Endodermal cell (in vitro differentiated cells): ENCODE measurements at places on chromosomes 1 and 21. TPM values are rescaled to one million over a fixed set of nuclear protein-coding genes. Genes with fewer than 3 reads are reported as not detected.

GRCh38 chr1:209829716-209830115 is 1.9 kb downstream of the UTP25 start:
- no peak for DNase-seq

DNA sequence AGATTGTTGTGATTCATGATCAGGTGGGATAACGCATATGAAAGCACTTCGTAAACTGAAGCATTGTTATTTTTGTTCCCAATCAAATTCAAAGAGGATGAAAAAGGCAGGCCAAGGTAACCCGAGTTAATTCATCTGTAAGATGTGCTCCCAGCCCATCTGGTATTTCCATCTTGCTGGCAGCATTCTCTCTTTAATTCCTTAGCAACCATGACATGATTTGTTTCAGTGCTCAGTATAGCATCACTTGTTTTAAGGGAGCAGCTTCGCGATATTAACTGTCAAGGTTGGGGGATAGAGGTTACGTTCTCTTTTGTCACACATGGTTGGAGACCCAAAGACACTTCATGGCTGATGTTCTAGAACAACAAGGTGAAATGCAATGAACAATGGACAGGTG is 6.4 kb downstream of the TSPAN2 start:
- no peak for DNase-seq

DNA sequence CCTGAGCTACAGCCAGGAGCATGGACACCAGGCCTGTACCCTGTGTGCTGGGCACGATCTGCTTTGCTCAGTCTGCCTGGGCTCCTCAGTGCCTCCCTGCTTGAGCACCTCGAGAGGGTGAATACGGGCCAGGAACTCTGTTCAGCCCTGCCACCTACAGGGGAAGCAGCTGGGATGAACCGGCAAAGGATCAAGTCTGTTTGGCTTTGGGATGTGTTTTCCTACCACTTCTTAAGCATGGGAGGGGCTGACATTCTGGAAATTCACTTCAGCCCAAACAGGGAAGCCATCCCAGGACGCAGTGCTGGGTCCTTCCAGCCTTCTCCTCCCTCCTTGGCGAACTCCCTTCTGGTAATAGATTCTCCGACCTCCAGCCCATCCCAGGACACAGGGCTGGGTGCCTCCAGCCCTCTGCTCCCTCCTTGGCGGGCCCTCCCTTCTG is 55.8 kb upstream of the SELENON start:
- peak; percentile 89 for DNase-seq

Gene NBPF26
- total RNA-seq, result 13.6 to 18.4 TPM (median 13.9 TPM) in 3 replicates

- DNase-seq, result peak; percentile 85
These were observed 6.4 kb upstream of the COL6A1 start for GRCh38 chr21:45975020-45975666.

DNA sequence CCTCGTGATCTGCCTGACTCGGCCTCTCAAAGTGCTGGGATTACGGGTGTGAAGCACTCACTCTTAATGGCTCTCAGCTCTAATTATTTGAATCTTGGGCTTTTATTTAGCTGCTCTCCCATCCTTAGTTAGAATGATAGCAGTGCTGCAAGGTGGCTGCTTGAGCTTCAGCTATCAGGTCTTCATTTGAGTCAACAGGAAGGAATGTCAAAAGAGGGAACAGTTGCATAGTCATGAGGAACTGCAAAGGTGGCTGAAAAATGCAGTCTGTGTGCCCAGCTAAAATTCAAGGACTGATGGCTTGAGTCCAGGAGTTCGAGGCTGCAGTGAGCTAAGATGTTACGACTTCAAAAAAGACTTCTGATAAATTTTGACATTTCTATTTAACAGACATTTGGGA is 55.6 kb downstream of the UCK2 start:
- DNase-seq, result no peak

Gene RNF186
- not detected in 3 replicates for total RNA-seq

DNA sequence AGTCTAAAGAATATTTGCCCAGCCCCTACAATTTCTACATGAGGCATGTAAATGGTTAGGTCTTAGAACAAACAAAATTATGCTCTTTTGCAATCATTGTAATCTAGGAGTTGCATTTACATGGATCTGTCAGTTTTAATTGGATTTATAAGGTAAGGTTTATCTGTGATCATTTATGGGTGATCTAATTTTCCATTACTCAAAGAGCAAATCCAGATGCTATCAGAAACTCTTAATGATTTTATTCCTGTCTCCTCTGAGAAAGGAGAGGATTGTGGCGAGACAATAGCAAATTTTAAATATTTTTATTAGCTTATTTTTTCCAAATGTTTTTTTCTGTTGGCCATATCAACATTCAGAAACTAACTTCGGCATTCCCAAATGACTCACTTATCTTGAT is 14.2 kb upstream of the NEGR1 start:
- no peak for DNase-seq

DNA sequence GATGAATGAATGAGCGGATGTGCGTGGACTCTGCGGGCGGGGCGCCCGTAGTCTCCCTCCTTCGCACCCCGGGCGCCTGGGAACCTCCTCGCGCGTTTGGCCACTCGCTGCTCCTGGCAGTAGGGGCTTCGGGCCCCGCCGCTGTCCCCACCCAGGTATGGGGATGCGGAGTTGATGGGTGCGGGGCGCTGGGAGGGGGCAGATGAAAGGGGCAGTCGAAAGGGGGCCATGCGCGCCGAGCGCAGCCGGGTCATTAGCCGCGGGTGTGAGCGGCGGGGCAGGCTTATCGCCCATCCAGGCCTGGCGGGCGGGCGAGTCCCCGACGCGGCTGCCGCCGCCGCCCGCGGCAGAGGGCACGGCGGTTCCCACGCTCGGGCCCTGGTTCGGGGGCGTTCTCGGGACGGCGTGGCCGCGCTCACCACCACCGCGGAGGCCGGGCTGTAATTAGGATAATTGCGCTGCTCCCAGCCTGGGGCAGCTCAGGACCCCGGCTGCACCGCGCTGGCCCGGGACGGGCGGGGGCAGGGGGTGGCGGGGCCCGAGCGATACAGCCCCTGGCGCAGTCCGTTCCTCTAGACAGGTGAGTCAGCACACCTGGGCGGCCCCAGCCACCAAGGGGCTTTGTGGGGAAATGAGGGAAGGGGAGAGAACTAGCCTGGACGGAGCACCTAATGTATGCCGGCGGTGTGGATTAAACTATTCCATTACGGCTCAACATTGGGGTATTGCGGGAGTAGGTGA is 22.1 kb upstream of the CITED4 start:
- DNase-seq, result peak; percentile 56

DNA sequence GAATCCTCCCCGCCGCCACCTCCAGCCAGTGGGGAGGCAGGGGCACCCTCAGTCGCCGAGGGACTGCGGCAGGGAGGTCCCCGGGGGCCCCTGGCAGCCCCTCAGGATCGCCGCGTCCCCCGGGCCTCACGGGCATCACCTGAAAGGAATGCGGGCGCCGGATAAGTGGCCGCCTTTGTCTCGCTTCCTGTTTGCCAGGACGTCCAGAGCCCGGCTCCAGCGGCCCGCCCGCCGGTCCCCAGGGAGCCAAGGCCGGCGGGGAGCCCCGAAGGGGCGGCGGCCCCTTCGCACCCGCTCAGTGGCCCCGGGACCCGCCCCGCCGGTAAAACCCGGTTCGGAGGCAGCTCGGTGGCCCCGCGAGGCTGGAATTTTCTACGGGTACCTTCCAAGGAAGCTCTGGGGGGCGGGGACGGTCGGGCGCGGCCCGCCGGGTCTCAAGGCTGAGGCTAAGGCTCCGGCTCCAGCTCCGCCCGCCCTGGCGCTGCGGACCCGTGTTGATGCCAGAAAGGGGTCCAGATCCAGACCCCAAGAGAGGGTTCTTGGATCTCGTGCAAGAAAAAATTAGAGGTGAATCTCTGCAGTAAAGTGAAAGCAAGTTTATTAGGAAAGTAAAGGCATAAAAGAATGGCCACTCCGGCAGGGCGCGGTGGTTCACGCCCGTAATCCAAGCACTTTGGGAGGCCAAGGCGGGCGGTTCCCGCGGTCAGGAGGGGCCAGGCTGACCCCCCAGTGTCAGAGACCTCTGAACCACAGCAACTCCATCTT is 12.6 kb downstream of the TINAGL1 start:
- DNase-seq, result peak; percentile 84

- DNase-seq, result no peak
These were observed 390.4 kb downstream of the TGFB2 start for GRCh38 chr1:218735436-218736032.

DNA sequence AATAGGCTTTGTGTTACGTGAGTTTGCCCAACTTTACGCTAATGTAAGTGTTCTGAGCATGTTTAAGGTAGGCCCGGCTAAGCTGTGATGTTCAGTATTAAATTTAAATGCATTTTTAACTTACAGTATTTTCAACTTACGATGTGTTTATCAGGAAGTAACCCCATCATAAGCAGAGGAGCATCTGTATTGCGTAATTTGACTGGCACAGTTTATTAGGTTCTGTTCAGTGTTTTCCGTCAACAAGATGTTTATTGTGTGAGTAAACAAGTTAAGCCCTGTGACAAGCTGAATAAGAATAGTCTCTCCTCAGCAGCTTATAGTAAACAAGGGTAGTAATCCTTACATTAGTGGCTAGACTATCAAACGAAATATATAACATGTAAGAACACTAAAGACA is 27.2 kb upstream of the SHISA4 start:
- DNase-seq, result no peak

Gene ANGPTL3
- not detected in 2 replicates for total RNA-seq

Gene CENPF
- total RNA-seq, result 77.2 and 85.1 TPM in 2 replicates

- DNase-seq, result peak; percentile 82
These were observed 653 bp upstream of the IFFO2 start for GRCh38 chr1:18957136-18957521.

Gene CGN
- total RNA-seq, result 32.6 to 41.7 TPM (median 39.7 TPM) in 3 replicates

DNA sequence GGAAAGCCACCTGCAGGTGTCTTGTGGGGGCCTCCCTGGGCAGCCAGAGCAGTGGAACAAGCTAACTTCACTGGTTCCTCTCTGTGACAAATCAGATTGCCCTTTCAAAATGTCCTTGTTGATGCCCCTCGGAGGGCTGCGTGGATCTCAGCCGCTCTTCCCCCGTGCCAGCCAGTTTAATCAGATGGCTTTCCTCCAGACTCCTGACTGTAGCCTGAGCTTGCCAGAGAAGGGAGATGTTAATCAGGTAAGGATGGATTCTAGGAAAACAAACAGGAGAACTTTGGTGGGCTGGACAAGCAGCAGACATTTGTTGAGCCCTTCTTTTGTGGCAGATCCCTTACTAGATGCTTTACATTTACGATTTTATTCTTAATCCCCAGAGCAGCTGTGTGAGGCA is 88.2 kb downstream of the DMRTA2 start:
- DNase-seq, result no peak
